ENCODE measurements at places on chromosomes 1 and 21. TPM values are rescaled to one million over a fixed set of nuclear protein-coding genes. Genes with fewer than 3 reads are reported as not detected.

The SAMSN1 gene
- total RNA-seq: 4.6 TPM

The MORC3 gene
- 59.8 TPM for total RNA-seq

The LIN28A gene
- total RNA-seq: not detected

The SH2D5 gene
- 0.14 TPM for total RNA-seq

The PRMT2 gene
- 128 TPM for total RNA-seq

The FAM131C gene
- total RNA-seq: not detected

The PPIE gene
- total RNA-seq: 43.7 TPM

The CHD1L gene
- total RNA-seq: 25.5 TPM

The TAS1R3 gene
- not detected for total RNA-seq

The IL10 gene
- 11.1 TPM for total RNA-seq

The EPHA8 gene
- total RNA-seq: not detected

The SLC30A7 gene
- total RNA-seq: 10.9 TPM

The HEYL gene
- 4.3 TPM for total RNA-seq

All from sigmoid colon (tissue), 7 donors.